ENCODE measurements at places on chromosomes 12 and 14.

DNA sequence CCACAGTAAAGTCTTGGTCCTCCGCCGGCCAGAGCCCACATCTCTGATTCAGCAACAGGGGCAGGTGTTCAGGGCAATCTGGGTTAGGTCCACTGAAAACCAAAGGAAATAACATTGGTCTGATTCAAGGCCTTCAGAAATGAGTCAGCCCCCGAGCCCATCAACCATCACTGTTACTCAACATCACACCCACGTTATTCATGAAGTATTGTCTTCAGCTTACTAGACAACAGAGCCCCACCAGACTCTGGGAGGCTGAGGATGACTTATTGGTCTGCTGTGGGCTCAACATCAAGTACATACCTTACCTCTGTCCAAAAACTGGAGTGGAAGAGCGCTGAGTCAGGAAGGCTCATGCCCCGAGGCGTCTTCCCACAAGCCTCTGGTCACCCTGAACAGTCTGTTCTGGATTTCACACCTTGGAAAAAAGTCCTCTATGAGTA lies 97.5 kb downstream of the ZFP36L1 start:
- no peak for DNase-seq

- DNase-seq = no peak
Observed at GRCh38 chr12:100168562-100168961, 25.9 kb upstream of the BLTP3B start.

DNA sequence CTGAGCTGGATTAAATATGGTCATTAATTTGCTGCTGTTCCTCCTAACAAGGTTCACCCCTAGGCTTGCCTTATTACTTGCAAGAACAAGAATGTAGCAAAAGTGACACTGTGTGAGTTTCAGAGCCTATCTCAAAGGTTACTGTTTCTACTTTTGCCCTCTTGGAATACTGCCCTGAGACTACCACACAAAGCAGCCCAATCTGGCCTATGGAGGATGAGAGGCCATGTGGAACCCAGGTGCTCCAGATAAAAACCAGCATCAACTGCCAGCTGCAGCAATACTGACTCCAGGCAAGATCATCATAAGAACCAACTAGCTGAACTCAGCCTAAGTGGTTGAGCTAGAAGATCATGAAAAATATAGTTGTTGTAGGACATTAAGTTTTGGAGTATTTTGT lies 22.4 kb upstream of the SUPT16H start:
- no peak for DNase-seq

GRCh38 chr12:39605501-39605900 lies 14.1 kb downstream of the ABCD2 start:
- DNase-seq = no peak

DNA sequence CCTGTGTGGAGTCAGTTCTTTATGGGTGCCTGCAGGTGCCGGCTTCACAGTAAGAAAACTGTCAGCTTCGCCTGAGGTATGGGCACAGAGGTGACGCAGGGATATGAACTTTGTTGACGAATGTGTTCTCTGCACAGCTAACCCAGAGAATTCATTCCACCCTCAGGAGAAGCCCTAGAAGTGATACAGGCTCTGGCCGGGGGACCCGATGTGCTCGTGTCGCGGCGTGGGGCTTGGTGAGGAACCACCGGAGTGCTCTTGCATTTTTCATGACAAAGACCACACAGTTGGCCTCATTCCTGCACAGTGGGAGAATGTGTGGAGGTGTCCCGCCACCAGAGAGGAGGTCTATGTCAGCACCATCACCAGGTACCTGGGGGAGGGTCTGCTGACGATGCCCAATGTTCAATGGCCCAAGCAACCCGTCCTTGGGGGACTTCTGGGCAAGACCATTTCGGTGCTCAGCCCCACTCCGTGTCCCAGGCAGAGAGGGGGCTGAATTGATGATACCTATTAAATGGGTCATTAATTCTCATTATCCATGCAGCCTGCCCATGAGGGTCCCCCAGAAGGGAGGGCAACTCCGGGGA lies 147.5 kb upstream of the RTL1 start:
- DNase-seq = no peak

DNA sequence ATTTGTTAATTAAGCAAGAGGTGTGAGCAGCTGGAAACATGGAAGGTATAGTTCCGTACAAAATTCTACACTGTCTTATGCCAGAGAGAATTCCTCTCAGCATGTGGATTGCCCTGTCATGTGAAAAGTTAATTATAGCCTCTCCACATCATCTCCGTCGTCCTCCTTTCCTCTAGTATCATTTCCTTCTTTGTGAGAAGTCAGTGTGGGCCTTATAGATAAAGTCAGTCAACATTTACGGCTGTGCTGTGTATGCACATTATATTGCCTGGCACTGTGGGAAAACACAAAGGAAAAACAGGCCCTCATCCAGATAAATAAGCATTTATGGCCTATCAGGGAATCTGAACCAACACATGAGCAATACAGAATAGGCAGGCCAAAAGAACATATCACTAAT lies 236.6 kb downstream of the SEC23A start:
- DNase-seq = peak; percentile 79

DNA sequence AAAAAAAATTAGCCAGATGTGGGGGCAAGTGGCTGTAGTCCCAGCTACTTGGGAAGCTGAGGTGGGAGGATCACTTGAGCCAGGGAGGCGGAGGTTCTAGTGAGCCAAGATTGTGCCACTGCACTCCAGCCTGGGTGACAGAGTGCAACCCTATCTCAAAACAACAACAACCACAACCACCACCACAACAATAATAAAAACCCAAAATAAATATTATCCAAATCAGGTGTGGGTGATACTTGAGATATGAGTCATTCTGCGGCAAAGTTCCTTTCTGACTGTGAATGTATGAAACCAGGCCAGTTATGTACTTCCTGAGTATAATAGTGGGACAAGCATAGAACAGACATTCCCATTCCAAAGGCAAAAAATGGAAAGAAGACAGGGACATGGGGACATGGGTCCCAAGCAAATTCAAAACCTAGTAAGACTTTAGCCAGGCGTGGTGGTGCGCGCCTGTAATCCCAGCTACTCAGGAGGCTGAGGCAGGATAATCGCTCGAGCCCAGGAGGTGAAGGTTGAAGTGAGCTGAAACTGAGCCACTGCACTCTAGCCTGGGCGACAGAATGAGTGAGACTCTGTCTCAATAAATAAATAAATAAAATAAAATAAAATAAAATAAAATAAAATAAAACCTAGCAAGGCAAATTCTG lies 9.7 kb upstream of the ERC1 start:
- no peak for DNase-seq

- DNase-seq = no peak
Observed at GRCh38 chr12:123148655-123149054, 2.2 kb downstream of the PITPNM2 start.

DNA sequence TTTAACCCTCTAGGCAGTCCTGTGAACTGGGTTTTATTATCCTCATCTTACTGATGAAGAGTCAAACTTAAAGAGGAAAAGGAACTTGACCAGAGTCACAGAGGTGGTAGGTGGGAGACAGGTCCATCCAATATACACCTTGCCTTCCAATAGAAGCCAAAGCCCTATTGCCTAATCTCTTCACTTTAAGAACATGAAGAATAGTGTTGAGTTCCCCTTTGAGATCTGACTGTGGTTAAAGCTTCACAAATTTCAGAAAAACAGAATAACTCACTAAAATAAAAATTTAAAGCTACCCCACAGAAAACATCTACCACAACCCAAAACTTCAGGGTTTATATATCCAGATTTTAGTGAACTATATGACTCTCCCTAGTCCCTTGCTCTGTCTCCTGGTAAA lies 115.4 kb downstream of the ETV6 start:
- no peak for DNase-seq

DNA sequence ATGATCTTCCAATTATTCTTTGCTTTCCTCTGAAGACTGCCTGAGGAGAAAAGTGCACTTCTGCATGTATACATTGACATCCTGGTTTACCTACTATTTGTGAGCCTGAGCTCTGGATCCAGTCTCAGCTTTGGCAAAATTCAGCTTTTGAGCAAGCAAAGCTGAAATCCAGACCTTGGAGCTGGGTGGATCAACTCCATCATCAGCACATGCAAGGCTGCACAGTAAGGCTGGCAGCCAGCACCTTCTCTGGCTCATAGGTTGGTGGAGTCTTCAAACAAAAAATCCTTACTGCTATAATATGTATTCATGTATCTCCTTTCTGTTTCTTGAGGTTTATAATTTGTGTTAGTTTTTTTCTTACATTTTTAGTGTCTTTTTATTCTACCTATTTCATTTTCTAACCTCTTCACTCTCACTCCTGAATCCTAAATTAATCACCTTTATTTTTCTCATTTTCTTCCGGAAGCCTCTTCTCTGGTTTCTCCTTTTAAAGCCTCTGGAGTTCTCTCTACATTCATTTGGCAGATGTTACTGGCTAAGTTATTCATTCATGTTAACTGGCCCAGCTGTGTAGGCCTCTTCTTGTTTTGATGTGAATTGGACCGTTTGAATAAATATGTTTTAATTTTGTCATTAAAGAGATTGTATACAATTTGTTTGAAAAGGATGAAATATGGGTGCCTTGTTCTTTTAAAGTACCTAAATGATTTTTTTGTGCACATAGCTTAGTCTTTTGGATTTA lies 224.8 kb downstream of the DACT1 start:
- no peak for DNase-seq
